ENCODE measurements at places on chromosomes 4 and X.

DNA sequence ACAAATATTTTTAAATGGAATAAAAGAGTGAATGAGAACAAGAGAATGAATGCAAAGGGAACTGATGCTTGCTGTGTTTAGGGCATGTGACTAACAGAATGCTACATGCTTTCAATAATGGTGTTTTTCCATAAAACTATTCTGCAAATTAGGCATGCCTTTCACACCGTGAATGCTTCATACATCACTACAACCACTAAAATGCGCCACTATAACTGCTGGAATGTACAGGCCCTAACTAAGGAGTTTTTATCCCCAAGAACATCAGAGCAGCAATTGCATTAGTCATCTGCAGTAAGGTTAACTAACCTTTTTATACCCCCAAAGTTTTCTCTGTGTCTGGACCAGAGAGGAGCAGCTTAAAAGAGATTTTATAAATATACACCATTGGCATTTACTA is 190.4 kb downstream of the ARAP2 start:
- DNase-seq = no peak

DNA sequence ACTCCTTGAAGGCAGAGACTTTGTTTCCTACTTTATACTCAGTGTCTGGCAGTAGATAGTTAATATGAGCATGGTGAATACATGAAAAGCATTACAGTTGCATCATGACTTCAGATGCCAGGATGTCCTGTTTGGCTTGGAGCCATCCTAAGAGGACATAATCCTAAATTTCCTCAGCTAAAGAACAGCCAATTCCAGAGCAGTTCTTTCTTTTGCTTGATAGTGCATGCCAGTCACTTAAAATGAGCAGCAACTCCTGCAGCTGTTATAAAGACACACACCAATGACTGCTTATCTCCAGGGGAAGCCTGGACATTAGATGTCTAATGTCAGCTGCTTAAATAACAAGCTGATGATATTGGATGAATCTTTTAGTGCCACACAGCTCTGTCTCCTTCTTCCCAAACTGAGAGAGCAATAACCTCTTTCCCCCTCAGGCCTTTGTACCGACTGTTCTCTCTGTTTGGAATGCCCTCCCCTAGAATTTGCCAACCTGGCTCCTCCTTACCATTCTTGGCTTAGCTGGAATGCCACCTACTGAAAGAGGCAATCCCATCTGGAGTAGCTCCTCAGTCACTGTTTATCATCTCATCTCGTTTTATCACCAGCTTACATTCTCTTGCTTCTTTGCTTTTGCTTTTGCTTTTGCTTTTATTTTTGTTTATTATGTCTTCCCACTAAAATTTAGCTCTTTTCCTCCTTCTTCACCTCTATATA is 100.8 kb upstream of the USP38 start:
- peak; percentile 3 for DNase-seq

DNA sequence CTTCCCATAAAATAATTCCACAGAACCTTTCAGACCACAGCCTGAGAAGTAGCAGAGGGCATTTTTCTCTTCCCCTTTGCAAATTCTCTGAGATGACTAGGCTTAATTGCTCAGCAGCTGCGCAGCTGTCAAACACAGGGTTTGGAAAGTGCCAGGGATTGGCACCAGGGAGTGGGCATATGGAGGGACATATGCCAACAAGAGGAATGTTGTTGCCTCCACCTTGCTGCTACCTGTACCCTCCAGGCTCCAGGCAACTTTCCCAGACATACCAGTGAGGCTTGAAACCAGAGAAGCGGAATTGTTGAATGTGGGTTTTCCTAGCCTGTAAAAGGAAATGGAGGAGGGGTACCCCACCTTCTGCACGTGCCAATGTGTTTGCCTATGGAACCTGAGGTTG is 256.2 kb upstream of the GPR101 start:
- DNase-seq = no peak

GRCh38 chr4:92101737-92102172 is 202.0 kb upstream of the GRID2 start:
- no peak for DNase-seq

GRCh38 chr4:6542951-6543350 is 32.0 kb upstream of the MAN2B2 start:
- no peak for DNase-seq
